Fibroblast of skin of abdomen (primary cell): ENCODE measurements at places on chromosomes 13 and 19.

GRCh38 chr19:40580619-40581018 is 3.9 kb downstream of the SHKBP1 start:
- DNase-seq, result no peak

DNA sequence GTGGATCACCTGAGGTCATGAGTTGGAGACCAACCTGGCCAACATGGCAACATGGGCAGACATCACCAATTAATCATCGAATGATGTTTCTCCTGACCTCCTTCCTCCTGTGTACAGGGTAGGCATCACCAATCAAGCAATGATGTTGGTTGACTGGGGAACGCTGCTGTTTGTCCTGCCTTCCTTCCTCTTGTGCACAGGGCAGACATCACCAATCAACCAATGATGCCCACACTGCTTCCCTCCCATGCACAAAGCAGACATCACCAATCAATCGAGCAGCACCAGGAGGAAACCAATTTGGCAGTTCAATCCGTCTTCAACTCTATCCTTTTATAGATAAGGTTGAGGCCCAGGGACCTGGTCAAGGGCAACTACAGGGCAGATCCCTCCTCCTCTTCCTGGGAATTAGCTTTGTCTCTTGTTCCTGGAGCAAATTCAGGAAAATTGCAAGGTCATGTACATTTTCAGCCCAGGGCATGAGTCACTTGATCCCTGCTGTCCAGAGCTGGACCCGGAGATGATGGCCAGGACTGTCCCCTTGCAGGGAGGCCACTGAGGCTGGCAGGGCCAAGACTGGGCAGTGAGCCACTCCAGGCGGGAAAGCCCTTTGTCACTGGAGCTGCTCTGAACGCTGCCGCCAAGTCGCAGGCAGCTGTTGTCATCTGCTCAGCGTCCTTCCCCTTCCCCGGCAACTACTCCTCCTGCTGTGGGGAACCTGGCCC is 5.3 kb upstream of the CSNK1G2 start:
- DNase-seq, result peak; percentile 14

- peak; percentile 75 for DNase-seq
Measured at GRCh38 chr13:38630780-38631179, 56.1 kb upstream of the FREM2 start.

- peak; percentile 69 for DNase-seq
Measured at GRCh38 chr19:6402837-6403608, 10.1 kb upstream of the GTF2F1 start.

GRCh38 chr13:32135655-32136054 is 104.1 kb downstream of the FRY start:
- DNase-seq, result peak; percentile 83

DNA sequence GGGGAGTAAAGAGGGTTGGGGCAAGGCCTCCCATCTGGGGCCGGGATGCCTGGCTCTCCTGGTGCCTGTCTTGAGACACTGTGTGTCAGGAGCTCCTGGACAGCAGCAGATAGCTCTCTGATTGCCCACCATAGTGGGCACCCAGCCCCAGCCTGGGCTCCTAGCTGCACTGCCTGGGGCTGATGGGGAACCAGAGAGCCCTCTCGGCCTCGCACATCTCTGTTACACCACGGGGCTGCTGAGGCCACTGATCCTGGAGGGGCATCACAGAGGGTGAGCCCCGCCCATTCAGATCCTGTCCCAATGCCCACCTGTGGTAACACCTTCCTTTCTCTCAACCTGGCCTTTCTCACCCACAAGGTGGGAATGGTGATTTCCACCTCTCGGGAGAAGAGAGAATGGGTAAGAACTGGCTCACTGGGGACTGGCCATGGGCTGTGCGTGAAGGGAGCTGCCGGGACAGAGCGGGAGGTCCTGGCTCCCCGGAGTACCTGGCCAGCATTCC is 135.9 kb downstream of the URI1 start:
- no peak for DNase-seq
